ENCODE measurements at places on chromosomes 6 and 20. TPM values are rescaled to one million over a fixed set of nuclear protein-coding genes. Genes with fewer than 3 reads are reported as not detected.
A peak's percentile ranks its signal among the peaks of the same experiment; 100 is the strongest.

Gene RIPOR3
- 0.35 TPM for total RNA-seq

DNA sequence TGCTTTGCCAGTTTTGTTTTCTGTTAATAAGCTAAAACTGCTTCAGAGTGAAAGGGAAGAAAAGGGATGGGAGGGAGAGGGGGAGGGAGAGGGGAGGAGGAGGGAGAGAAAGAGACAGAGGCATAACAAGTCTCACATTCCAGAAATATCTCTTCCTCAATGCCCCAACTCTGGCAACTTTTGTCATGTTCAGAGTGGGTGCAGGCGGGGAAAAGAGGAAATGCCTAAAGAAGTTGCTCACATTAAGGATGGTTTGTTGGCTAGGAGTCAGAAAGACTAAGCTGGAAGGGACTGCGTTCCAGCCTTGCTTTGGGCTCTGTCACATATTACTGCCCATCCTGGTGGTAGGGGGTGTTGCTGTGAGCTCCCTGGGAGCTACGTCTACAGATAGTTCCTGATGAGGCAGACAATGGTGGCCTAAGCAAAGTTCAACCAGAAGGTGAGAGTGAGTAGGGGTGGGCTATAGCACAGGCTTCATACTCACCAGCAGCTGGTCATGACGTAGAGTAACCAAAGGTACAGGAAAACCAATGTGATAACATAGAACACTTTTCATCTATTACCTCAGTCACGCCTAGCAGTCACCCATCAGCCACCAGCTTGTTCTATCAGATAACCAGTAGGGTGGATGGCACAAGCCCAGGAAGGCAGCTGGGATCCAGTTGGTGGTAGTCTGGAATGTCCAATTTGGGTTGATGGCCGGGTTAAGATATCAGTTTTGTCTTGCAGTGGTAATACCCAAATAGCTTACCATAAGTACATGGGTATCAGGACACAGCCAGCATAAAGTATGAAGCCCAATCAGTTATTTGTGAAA, 2.1 kb downstream of the TSPYL4 start:
- DNase-seq: peak; percentile 26

Gene HUS1B
- total RNA-seq: not detected

Gene RIPPLY2
- not detected for total RNA-seq

Gene RIMS1
- 29.5 TPM for total RNA-seq

GRCh38 chr20:3712279-3712873, at the start of gene SIGLEC1:
Gene SIGLEC1 (minus strand): TSS chr20:3712600. CDS start chr20:3707128, 5,472 bp downstream.
- no peak for DNase-seq

- DNase-seq: no peak
These were observed 404.7 kb downstream of the TAF4 start for GRCh38 chr20:61661025-61661424.

Gene MICB
- 17.5 TPM for total RNA-seq

Gene FAM83B
- total RNA-seq: 13.5 TPM

GRCh38 chr6:66993272-66993671, 1286.2 kb upstream of the EYS start:
- DNase-seq: no peak

DNA sequence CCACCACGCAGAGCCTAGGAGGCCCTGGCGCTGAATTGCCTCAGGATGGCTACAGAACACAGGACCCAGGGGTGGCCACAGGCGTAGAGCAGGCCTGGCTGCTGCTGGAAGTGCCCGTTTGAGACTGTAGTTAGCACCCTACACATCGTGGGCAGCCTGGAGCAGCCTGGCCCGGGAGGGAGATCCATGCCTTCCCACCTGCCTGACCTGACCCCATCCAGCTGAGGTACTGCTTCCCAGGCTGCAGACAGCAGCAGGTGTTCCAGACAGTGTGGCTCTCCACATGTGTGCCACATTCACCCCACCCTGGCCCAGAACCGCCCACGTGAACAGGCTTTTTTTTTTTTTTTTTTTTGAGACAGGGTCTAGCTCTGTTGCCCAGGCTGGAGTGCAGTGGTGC, 20.9 kb upstream of the MAP1LC3A start:
- DNase-seq: no peak

DNA sequence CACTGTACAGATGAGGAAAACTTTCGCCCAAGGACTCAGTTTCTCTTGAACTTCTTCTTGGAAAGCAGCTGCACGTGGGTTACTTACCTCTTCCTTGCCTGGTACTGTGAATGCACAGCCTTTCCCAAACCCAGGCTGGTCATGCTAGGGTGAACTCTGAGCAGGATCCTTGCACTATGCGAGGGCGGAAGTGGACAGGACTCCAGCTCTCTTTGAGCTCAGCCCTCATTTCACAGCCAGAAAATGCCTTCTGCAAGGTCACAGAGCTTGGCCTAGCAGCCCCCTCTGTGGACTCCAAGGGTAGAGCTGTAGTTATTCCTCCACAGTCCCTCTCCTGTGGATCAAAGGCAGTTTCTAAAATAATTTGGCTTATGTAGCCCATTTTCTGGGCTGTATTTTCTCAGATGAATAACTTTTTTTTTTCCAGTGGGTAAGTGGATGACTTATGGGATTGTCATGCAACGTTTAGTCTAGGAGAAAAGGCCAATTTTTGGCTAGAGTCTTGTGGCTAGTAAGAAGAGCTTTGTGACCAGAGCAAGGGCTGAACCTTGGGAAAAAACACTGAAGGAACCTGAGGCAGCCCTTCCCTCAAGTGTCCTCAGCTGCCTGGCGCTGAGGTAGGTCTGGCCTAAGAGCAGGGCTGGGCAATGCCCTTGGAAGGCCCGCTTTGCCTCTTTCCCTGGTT, 172.7 kb downstream of the SCP2D1 start:
- no peak for DNase-seq

Gene KCNK16
- not detected for total RNA-seq

- peak; percentile 50 for DNase-seq
These were observed 48.7 kb downstream of the PDYN start for GRCh38 chr20:1945134-1945618.

Gene BHLHE23
- not detected for total RNA-seq

Gene PTK6
- 0.17 TPM for total RNA-seq

- DNase-seq: peak; percentile 6
These were observed 855.8 kb upstream of the CITED2 start for GRCh38 chr6:140230282-140230681.

- no peak for DNase-seq
These were observed 104.5 kb downstream of the TTLL2 start for GRCh38 chr6:167429353-167429752.

DNA sequence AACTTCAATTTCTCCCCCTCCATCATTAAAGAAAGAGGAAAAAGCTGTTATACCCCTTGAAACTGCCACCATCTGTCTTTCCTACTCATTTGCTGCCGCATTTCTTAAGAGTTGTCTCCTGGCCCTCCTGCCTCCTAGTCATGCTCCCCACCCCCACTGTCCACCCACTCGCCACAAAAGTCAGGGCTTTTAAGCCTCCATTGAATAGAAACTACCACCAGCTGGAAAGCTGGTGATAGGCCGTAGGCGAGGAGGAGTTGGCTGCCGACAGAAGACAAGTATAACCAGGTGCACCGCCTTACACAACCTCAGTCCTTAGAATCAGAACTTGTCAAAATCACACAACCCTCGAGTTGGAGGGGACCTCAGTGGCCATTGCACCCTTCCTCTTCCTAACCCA, 67.6 kb downstream of the B3GAT2 start:
- no peak for DNase-seq

DNA sequence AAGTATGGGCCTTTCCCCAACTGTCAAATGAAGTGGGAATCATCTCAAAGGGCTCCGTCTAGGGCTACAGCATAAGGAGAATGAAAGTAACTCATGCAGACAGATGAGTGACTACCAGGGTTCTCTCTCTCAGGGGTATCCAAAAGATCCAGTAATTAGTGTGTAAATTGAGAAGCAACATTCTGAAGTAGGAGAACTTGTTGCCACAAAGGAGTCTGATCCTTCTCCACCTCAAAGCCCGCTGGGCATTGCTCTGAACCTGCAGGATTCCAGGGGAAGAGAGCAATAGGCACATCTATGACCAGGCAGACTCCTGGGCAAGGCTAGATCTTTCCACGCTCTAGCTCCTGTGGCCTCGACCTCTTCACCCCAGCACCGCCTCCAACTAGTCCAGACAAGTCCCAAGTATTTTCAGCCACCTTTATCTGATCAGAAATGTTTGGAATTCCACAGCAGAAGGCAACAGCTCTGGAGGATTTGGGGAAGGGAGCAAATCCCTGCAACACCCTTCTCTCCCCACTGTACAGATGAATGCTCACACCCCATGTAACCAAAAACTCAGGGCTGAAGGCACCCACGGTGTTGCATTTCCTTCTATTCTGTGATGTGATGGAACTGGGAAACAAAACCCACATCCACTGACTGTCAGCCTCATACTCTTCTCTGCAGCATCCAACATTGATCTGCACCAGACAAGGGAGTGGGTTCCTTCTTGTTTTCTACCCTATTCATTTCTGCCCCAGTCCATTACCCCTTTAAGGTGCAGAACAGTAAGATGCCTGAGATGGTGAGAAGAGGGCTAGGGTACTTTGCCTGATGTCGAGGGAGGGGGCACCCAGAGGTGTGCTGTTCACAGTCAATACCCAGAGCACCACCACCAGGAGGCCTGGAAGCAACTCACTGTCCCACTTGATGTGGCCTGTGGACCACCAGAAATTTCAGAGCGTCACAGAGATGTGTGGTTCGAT, 41.0 kb downstream of the COX4I2 start:
- DNase-seq: peak; percentile 65

All from renal cortical epithelial cell (primary cell).